ENCODE measurements at places on chromosomes 2 and 18.

DNA sequence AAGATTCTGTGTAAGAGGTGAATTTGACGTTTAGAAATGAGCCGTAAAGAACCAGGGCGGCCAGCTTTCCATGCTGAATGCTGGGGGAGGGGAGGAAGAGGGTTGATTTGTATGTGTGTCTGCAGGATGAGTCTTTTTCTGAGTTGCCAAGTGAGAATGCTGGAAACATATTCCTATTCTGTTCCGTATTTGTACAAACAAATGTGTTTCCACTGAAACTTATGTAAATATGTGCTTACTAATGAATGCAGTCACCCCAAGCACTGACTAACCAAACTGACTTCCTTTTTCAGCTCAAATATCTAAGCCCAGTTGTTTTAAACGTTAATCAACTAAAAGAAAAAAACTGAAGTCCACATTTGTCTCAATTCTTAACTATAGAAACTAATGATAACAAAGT lies 74.9 kb upstream of the APCDD1 start:
- DNase-seq: no peak

DNA sequence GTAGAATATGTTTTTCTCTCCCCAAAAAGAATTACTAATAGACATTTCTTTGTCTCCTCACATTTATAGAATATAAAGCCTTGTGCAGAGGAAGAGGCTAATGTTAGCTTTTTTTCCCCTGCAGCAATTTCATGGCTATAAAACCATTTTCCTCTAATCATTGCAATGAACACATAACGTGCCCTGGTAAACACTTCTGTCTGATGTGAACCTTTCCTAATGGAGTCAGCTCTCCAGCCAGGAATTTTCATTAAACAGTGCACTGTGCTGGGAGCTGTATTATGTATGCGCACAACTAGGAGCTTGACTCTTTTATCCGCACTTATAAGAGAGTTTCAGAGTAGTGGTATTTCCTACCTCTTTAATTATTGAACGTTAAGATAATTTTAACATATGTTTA lies 63.9 kb upstream of the SPATS2L start:
- no peak for DNase-seq

DNA sequence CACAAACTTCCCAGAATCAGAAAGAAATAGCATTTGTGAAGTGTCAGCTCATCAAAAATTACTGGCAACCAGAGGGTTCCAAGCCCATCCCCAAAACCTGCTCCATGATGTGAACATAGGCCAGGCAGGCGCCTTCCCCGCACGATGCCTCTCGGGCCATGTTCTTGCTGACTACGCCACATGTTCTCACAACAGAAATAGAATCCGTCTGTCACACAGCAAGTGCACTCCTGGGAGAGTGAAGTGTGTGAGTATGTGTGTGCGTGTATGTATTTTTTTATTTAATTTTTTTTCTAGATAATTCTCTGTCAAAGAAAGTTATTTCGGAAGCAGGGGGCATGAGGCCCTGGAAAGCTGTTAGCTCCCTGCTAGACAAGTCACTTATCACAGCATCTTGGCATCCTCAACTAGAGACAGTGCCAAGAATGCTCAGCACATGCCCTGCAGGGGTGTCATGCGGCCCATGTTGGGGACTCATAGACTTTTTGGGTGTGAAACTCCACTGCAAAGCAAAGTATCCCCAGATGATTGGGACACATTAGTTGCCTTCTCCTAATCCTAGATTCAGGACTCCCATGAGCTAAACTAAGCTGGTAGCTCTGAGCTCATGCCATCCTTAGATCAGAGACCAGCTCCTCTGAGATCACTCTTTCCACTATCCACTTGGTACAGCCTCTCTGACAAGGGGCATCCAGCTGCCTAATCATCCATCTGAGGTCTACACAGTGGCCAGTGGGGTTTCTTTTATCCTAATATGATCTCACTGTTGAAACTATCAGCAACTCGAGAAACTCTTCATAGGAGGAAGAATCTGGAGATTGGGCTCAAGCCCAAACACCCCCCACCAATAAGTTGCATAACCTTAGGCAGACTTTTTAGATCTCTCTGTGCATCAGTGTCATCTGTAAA lies 53.2 kb upstream of the CYRIA start:
- no peak for DNase-seq

DNA sequence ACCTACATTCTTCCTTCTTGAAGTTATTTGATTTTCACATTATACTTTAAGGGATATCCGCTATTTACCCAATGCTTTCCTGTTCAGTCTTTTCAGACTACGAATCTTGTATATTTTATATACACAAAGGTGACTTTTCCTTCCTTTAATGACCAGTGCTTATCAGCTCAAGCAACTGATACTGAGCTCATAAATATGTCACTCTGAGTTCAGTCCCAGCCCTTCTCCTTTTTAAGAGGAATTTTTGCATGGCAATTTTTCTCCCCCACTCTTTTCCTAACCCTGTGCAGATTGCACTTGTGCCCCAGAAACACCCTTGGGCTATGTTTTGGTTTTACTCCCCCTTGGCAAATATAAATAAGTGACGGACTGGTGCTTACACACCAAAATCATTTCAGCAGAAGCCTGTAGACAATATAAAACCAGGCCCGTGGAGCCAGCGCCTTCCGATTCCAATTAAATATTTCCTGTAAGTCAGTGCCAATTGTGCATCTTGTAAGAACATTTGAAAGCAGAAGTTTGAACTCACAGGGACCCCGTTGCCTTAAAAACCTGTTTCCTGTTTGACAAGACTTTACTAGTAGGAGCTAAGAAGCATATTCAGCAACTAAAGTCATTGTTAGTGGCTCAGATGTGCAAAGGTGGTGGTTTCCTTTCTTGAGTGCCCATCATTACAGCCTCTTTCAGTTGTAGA lies 66.3 kb upstream of the GATA6 start:
- no peak for DNase-seq

DNA sequence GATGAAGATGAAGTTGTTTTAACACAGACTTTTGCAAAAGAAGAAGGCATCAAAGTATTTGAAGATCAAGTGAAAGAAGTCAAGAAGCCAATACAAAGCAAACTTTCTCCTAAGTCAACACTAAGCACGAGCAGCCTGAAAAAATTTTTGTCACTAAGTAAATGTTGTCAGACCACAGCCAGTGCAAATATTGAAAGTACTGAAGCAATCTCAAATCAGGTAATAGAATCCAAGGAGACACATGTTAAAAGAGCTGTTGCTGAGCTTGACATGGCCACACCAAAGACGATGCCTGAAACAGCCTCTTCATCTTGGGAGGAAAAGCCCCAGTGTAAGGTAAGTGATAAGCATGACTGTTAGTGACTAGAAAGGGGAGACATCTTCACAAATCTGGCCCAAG lies 75.1 kb downstream of the FSIP2 start:
- no peak for DNase-seq

DNA sequence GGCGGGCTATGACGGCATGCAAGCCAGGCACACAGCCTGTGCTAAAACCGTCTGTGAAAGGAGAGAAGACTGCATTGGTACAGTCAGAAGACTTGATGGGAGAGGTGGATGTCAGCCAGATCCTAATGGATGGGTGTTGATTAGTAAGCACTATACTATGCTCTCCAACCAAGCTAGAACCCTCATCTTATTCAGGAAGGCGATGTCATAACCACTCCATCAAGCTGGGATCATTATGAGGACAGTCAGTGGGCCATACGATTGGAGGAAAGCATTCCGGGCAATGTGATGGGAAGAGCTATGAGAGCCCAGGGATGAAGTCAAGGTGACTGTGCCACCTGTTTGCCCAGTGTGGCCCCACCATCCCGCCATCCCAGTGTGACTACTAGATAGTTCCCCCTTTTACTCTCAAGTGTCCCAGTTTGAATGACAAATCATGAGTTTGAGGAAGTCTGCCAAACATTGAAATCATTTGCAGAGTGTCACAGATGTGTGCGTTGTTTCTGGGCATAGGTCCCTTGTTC lies 66.4 kb downstream of the MRPS9 start:
- DNase-seq: no peak
